ENCODE measurements at places on chromosomes 7 and 10.

- DNase-seq: no peak
These were observed 258.7 kb downstream of the SORCS3 start for GRCh38 chr10:104899779-104900178.

- DNase-seq: no peak
These were observed 1.8 kb downstream of the WDR37 start for GRCh38 chr10:1058017-1058416.

GRCh38 chr7:92969061-92969460, 132.7 kb upstream of the CDK6 start:
- DNase-seq: no peak

GRCh38 chr7:128893251-128894100, 17.0 kb downstream of the KCP start:
- DNase-seq: no peak

- DNase-seq: no peak
These were observed 9.0 kb downstream of the RPEL1 start for GRCh38 chr10:103254538-103255325.

DNA sequence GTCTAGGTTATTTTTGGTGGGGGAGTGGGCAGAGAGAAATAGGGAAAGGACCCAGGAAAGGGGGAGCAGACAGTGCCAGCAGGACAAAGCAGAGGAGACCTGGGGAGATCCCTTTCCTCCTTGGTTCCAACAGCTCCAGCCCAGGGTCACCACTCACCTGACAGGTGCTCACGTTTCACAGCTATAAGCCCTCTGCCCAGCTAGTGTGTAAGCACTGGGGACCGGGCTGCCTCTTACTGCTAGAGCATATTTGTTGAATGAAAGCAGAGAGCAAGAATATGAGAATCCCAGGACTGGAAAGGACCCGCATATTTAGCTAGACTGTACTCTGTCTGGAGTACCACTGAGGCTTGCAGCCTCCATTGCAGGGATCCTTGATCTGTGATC, 6.7 kb downstream of the ZCCHC24 start:
- DNase-seq: no peak

GRCh38 chr7:30450240-30450982, 28.2 kb downstream of the NOD1 start:
- no peak for DNase-seq

GRCh38 chr10:54194806-54195205, 606.2 kb downstream of the PCDH15 start:
- DNase-seq: no peak

- no peak for DNase-seq
These were observed 1361.2 kb downstream of the XPNPEP1 start for GRCh38 chr10:108562105-108562504.

DNA sequence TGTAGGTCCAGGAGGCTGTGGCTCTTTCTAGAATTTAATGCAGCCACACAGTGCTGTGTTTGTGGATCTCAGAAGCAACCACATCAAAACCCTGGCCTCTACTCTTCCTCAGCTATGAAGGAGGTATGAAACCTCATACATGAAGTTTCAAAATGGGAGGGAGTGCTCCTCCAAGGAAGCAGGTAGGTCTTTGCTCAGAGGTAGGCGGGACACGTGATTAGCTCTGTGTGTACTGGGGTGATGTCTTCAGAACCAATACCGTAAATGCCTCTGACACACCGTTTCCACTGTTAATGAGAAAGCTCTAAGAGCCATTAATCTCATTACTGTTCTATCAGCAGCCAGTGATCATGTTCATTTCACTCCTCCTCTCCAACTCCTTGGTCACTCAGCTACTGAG, 126.1 kb downstream of the PLXNA4 start:
- no peak for DNase-seq

- no peak for DNase-seq
These were observed 3.5 kb upstream of the HOGA1 start for GRCh38 chr10:97580421-97581367.

DNA sequence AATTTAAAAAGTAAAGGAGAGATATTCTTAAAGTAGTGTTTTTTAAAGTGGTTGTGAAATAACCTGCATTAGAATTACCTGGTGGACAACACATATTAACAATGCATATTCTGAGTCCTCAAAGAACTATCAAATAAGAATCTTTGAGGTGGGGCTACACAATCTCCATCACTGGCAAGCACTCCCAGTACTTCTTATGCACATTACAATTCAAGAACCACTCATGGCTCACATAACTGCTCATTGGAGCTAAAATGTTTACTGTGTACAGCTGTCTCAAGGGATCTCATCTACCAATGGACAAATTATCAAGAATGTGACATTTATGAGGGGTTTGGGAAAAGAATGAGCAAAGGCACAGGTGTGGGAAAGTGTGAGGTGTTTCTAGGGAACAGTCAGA, 692.0 kb downstream of the PHTF2 start:
- no peak for DNase-seq

- no peak for DNase-seq
These were observed 37.2 kb downstream of the CYCS start for GRCh38 chr7:25087855-25088254.

DNA sequence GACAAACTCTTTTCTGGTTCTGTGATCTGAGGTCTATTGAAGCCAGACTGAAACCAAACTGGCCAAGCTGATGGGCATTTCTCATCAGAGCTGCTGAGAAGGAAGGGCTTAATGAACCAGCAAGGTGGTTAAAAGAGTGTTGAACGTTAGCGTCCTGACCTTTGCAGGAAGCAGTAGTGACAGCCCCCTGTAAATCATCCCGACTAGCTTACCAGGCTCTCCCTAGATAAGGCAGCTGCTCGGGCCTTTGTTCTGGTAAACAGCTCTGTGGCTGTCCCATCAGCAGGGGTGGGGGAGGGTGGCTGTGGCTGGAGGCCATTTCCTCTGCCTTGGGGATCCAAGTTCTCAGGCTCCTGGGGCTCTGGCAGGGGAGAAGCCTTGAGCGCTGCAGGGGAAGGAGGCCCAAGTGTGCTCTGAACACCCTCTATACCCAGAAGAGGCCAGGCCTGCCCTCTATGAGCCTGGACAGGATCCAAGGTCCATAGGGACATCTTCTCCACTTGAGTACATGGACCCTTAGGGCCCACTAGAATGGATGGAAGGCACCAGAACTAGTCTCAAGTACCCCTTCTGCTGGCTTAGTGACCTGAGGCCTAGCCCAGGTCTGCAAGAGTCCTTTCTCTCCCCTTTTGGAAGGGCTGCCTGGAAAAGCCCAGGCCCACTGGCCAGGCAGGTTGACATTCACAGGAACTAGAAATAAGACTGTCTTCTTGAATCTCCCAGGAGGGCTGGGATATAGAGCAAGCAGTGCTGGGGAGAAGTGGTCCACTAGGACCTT, 134.6 kb downstream of the ARHGAP22 start:
- DNase-seq: no peak

- DNase-seq: no peak
These were observed 7.2 kb upstream of the NRP1 start for GRCh38 chr10:33341637-33342036.

DNA sequence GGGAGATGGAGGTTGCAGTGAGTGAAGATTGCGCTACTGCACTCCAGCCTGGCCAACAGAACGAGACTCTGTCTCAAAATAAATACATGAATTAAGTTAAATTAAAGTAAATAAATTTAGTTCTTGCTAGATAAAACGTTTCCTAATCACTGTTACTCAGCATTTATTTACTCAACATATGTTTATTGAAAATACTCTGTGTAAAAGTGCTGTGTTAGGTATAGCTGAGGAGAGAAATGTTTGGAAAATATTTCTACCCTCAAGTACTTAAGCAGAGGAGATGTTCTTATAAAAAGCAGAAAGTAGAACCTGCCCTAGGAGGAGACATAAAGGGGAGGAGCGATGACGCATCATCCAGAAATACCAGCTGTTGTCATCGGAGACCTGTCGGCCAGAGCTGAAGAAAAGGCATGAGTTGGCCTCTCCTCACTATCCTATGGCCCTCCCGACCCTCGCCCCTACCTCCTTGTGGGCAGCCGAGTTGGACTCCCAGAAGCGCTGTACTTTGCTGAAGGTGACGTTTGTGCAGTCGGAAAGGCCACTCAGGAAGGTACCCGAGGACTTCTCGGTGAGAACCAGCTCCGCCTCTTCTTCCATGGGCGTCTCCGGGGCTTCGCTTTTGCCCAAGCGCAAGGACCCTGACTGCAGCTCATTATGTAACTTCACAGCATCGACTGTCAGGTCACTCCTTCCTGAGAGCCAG, 1.1 kb downstream of the RRP12 start:
- peak; percentile 20 for DNase-seq

DNA sequence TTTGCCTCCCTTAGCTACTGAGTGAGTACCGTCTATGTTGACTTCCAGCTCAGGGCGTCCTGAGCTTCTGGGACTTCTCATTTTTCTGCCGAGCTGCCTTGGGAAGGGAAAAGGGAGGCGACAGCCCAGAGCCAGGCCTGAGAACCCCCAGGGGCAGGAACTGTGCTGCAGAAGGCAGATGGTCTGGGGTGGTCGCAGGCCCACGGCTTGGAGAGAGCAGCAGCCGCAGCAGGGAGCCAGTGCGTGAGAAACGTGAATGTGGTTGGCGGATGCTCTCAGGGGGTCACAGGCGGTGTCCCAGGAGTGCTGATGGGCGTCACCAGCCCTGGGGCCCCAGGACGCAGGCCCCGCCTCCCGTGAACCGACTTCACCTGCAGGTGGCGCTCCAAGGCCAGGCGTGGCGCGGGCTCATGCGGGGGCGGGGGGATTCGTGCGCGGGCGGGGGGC, 9.2 kb upstream of the PWWP2B start:
- peak; percentile 83 for DNase-seq

GRCh38 chr7:30804078-30804661, 33.0 kb downstream of the MINDY4 start:
- DNase-seq: no peak

DNA sequence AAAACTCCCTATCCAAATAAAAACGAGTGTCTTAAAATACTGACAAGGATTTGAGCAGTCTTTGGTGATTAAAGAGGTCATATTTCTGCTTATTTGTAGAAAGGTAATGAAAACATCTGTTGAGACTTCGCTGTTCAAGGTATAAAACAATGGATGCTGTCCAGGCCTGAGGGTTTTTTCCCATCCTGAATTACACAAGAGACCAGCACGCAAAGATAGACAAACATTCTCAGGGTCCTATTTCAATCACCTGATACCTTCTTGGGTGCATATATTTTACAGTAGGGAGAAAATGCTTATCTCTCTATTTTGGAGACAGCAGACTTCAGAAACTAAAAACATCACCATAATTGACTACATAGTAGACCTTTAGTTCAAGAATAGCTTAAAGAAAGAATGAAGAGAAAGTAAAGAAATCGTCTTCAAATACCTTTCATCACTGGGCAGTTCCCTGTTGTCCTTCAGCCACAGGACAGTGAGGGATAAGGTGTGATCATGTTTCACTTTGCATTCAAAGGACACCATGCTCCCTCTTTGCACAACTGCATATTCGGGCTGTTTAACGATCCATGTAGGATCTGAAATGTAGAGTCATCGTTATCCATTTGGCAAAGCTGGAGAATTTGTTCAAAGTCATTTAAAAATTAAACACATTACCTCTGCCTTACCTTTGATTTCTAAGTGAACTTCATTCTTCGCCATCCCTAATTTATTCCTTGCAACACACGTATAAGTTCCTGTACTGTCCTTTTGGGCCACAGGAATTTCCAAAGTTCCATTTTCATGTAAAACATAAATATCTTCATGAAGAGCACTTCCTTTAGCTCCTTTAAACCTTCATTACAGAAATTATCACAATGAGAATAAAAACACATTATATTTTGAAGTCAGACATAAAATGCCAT, 63.7 kb upstream of the LAMB4 start:
- no peak for DNase-seq

- no peak for DNase-seq
These were observed 87.5 kb downstream of the RGS10 start for GRCh38 chr10:119454990-119455389.

DNA sequence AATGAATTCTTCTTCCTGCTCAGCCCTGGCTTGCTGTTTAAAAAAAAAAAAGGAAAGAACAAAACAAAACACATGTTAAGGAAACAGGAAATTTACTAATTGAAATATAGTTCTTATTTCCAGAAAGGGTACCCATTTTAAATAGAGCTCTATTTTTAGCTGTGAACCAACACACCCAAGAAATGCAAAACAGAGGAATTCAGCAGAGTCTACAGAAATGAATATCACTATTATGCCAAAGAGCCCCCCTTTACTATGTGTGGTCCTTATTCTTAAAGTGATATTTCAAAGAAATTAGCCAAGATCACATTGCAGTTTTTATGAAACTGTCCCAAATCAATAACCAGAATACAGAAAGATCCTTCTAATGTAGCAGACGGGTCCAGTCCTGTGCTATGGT, 53.7 kb downstream of the CCDC6 start:
- no peak for DNase-seq

DNA sequence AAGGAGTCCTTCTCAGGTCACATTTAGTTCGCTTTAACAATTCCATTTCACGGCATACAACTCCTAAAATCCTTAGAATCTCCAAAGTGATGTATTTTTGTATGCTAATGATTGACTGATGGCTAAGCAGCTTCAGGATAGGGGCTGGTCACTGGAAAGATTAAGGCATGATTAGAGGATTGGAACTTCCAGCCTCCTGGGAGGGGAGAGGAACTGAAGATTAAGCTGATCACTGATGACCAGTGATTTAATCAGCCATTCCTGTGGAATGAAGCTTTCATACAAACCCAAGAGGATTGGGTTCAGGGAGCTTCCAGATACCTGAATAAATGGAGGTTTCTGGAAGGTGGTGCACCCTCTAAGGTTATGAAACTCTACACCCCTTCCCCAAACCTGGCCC, 123.9 kb upstream of the CDK13 start:
- no peak for DNase-seq

- no peak for DNase-seq
These were observed 31.2 kb upstream of the SH2B2 start for GRCh38 chr7:102255501-102255900.

DNA sequence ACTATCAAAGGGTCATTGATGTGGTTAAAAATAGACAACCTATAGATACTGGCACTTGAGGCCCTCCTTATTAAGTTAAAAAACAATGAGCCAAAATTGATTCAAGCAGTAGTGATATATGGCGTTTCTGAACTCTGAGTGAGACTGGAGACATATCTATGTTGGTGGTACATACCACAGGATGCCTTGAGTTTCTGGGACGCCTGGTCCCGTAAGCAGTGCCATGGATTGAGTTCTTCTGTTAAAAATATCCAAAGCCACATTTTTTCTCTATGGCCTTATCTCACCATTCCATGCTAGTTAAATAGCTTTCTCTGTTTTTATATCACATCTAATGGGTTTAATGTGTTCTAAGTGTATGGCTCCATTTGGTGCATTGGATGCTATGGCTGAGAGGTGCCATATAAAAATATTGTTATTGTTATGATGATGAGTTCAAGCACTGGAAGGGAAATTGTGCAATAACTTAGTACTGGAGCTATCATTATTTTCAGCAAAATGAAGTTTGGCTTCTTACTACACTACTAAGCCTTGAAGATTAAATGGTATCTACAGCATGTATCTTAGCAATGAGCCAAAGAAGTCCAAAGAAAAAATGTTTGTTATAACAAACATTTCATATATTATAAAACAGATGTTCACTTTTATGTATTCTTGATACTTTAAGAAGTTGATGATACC, 713.9 kb downstream of the SUGCT start:
- DNase-seq: no peak

All from NCI-H1436 (cell line).